Right renal cortex interstitium (tissue), 3 donors: ENCODE measurements at places on chromosomes 2 and 18. TPM values are rescaled to one million over a fixed set of nuclear protein-coding genes. Genes with fewer than 3 reads are reported as not detected.
A peak's percentile ranks its signal among the peaks of the same experiment; 100 is the strongest.

DNA sequence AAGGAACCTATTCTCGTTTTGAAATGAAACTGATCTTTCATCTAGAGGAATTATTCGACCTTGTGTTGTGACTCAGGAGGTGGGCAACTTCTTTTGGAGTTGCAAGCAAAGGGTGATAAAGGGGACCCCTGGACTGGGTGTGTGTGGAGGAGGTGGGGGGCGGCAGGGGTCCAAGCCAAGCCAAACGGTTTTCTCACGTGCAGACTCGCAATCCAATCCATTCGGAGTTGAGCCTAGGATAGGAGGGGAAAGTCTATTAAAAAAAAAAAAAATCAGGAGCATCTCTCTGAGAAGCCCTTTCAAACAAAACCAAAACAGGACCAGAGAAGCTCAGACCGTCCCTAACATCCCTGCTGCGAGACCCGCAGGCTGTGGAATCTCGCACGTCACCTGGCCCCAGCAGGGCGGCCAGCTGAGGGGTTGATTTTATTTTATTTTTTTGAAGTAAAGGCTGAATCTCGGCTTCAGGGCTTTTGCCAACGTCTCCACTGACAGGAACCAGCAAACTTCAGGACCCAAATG, 3.7 kb upstream of the ZEB2 start:
- DNase-seq = no peak

DNA sequence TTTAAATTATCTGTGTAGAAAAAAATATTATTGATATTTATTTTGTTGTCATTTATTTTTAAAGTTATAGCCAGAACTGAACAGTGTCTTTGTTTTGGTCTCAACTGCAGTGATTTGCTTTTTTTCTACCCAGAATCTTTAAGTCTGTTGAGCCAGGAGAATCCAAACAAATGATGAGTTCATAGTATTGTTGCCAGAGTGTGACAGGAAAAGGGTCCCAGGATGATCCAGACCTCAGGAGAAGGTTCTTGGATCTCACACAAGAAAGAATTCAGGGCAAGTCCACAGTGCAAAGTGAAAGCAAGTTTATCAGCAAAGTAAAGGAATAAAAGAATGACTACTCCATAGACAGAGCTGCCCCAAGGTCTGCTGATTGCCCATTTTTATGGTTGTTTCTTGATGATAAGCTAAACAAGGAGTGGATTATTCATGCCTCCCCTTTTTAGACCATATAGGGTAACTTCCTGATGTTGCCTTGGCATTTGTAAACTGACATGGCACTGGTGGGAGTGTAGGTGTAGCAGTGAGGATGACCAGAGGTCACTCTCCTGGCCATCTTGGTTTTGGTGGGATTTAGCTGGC, 127.1 kb downstream of the AGPS start:
- no peak for DNase-seq

DNA sequence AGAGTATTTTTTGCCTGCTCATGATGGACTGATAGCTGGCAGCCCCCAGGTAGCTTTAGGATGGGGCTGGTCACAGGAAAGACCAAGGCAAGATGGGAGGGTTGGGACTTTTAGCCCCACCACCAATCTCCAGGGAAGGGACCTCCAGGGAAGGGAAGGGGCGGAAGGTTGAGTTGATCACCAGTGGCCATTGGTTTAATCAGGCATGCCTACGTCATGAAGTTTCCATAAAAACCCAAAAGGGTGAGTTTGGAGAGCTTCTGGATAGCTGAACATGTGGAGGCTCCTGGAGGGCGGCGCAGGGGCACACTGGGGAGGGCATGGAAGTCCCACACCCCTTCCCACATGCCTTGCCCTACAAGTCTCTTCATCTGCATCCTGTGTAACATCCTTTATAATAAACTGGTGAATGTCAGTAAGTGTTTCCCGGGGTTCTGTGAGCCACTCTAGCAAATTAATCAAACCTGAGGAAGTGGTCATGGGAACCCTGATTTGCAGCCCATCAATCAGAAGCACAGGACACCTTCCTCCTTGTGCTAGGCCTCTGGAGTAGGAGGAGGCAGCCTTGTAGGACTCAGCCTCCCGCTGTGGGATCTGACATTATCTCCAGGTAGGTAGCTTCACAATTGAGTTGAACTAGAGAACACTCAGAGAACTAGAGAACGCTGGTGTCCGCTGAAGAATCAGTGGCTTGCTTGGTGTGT, 30.3 kb downstream of the RAB31 start:
- no peak for DNase-seq

DNA sequence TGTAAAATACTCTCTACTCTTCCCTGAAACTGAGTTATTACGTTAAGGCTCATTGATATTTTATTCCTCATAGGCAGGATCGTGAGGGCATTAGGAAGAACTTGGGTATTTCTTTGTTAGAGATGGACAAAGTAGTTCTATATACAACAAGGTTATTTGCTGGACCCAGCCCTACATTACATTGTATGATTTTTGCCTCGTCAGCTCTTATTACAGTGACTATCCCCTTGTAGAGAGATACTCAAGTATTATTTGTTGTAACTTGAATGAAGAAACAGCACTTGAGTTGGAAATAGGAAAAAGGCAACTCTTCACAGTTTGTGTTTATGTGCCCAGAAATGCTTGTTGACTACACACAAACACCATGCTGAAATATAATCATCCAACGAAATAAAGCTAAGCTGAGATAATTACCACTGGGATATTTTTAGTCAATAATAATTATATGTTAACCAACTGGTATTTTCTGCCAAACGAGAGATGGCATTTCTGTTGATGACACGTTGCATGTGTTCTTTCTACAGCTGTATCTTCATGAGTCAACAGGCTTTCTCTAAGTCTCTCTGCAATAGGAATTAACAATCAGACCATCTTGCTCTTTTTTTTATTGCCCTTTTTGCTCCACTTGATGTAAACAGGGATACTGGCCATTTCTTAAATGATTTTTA, 947.6 kb downstream of the DPP10 start:
- DNase-seq = no peak

DNA sequence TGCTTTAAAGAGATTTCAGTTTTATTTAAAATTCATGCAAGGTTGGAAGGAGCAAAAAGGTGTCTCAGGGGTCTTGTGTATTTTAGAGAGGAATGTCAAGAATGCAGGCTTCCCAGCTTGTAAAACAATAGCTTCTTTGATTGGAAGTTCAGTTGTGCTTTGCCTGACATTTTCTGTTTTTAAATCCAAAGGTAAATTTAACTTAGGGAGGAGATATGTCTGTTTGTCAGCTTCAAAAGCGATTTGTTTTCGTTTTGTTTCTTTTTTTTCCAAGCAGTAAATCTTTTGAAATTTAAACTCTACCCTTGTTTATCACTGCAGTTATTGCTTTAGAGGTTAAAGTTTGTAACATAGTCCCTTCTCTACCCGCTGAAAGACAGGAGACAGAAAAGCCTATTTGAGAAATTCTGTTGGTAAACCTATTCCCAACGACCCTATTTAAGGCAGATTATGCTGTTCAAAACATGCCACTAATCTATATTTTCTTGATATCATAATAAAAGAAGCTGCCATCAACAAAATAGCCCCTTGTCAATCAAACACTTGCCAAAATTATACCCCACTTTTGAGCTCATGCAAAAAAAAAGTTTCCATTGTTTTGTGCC, 639.6 kb downstream of the IRS1 start:
- DNase-seq = no peak

DNA sequence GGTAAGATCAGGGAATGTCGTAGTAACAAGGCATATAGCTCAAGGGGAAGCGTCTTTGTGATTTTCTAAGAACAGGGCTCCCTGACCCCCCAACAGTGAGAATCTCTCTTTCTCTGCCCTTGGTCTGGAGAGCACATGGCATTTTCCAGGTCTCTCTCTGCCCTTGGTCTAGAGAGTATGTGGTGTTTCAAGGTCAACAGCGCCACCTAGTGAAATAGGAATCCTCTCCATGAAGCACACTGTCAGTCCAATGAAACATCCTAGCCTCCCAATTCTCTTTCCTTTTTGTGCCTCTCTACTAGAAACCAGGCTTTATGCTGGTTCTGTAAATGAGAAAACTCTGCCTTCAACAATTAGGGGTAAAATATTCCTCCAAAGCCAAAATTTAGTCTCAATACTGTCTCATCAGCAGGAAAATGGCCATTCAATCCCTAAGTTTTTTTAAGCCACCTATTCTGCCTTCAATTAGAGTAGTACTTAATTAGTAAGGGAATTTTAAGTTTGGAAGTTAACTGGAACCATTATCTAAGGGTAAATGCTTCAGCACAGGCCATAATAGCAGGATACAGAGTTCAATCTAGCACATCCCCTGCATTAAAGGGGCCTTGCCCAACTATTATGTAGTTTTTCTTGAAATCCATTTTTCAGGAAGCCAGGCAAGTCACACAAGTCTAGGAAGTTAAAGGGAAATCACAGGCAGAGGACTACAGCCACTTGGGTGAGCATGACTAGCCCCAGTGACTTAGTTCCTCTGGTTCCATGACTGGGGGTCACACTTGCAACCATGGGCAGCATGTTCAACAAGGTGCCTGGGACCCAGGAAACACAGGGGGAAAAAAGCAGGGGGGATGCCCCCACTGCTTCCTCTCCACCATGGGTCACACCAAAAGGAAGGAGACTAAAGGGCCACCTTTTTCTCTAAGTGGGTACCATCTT, 12.4 kb downstream of the DYM start:
- DNase-seq = no peak

GRCh38 chr18:50665519-50665918, 105.6 kb downstream of the MAPK4 start:
- no peak for DNase-seq

- DNase-seq = peak; percentile 14
These were observed 123.8 kb downstream of the AKAIN1 start for GRCh38 chr18:5073026-5073944.

- DNase-seq = no peak
These were observed 185.3 kb downstream of the ANKRD30B start for GRCh38 chr18:14933049-14933851.

- no peak for DNase-seq
These were observed 458.8 kb upstream of the MEX3C start for GRCh38 chr18:51656249-51656648.

- DNase-seq = no peak
These were observed 16.9 kb downstream of the TGIF1 start for GRCh38 chr18:3466872-3467271.

The COX7A2L gene
- 223 TPM for polyA plus RNA-seq

The ABCG8 gene
- polyA plus RNA-seq = 0.75 TPM

The ACKR3 gene
- polyA plus RNA-seq = 75.3 TPM

The LANCL1 gene
- polyA plus RNA-seq = 79.2 TPM

The COLEC11 gene
- polyA plus RNA-seq = 1.5 TPM

The ETAA1 gene
- 29.3 TPM for polyA plus RNA-seq

The GDF7 gene
- 1.9 TPM for polyA plus RNA-seq
